ENCODE measurements at places on chromosomes 2 and 18. TPM values are rescaled to one million over a fixed set of nuclear protein-coding genes. Genes with fewer than 3 reads are reported as not detected.

The UGT1A3 gene
- not detected for total RNA-seq

The ASB18 gene
- total RNA-seq = not detected

The RASGRP3 gene
- total RNA-seq = 1.3 TPM

The DIPK1C gene
- total RNA-seq = not detected

The AAMP gene
- total RNA-seq = 157 TPM

The NEU4 gene
- total RNA-seq = not detected

The NR4A2 gene
- total RNA-seq = 0.33 TPM

The CD207 gene
- not detected for total RNA-seq

The OTOS gene
- 1.2 TPM for total RNA-seq

The PSD4 gene
- total RNA-seq = 1.6 TPM

The MAP3K19 gene
- total RNA-seq = not detected

The TMEM237 gene
- total RNA-seq = 31.9 TPM

The TUBB6 gene
- 933 TPM for total RNA-seq

The VWC2L gene
- not detected for total RNA-seq

The GPR75 gene
- 1.3 TPM for total RNA-seq

The RESP18 gene
- not detected for total RNA-seq
